Stimulated activated CD4-positive, alpha-beta T cell treated with anti-CD3 and anti-CD28 coated beads, Interleukin-1b, Interleukin-23, amount 100 ng/mL, for 1 hour (primary cell): ENCODE measurements at places on chromosomes 12 and 14.

DNA sequence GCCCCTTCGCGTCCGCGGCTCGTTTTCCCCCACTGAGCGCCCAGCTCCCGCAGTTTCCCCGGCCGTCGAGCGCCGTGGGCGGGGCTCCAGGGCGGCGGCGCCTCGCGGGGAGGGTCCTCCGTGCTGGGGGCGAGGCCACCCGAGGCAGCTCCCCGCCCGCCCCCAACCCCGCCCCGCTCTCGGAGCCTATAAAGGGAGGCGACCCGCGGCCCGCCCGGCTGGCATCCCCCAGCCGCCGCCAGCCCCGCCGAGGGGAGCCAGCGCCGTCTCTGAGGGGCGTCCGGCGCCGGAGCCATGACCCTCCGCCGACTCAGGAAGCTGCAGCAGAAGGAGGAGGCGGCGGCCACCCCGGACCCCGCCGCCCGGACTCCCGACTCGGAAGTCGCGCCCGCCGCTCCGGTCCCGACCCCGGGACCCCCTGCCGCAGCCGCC is at the start of gene TAMALIN:
Gene TAMALIN, plus strand, starts transcription at position 221 of the 432 bp plus-strand sequence. Its CDS starts 74 bp downstream, at position 295.
- DNase-seq: peak; percentile 75

- no peak for DNase-seq
These were observed 49.9 kb downstream of the PEBP1 start for GRCh38 chr12:118185602-118186397.

DNA sequence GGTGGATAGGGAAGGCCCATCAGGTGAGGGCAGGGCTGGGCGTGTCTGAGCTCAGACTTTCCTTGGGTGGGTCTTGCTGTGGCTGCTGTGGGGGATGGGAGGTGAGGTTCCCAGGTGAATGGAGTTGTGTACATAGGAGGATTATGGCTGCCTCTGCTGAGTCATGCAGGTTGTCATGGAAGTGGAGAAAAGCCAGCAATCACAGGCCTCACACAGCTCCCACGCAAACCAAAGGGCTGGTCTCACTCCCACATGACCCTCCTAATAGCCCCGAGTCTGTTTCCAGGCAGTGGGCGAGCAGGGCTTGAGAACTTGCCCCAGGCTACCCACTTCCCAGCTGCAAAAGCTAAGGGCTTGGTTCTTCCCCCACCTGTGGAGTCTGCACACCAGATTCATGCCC is 149.5 kb downstream of the IPO8 start:
- DNase-seq: no peak

GRCh38 chr12:24919346-24920001 is 29.4 kb downstream of the BCAT1 start:
- DNase-seq: no peak

GRCh38 chr12:107859367-107859766 is 84.9 kb downstream of the ASCL4 start:
- no peak for DNase-seq

DNA sequence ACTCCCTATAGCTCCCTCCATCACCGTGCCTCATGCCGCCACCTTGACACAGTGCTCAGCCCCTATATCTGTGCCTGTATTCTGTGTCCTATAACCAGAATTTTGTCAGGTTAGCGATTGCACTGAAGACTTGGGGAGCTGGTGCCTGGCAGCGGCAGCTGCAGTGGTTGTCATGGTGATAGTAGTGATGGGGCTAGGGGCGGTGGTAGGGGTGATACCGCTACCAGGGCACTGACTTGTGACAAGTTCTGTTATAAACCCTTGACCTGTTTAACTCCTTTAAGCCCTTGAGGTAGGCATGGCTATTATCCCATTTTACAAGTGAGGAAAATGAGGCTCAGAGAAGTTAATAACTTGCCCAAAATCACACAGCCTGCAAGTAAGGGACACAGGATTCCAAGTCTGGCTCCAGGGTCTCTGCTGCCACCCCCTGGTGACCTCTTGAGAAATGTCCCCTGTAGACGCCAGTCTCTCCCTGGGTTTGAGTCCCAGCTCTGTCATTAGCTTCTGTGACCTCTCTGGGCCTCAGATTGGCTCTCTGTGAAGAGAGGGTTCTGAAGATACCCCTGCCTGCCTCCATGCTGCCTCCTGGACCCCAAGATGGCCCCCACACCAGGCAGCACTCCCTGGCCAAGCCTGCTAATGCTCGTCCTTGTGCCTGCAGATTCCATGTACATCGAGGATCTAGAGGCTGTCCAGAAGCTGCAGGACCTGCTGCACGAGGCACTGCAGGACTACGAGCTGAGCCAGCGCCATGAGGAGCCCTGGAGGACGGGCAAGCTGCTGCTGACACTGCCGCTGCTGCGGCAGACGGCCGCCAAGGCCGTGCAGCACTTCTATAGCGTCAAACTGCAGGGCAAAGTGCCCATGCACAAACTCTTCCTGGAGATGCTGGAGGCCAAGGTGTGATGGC is 121.9 kb downstream of the ESRRB start:
- DNase-seq: no peak

GRCh38 chr12:105107171-105107493 is 399 bp upstream of the WASHC4 start:
- DNase-seq: no peak

- no peak for DNase-seq
These were observed 139.3 kb downstream of the CALM1 start for GRCh38 chr14:90536092-90536491.

- DNase-seq: no peak
These were observed 5.4 kb upstream of the ERO1A start for GRCh38 chr14:52700701-52701172.

DNA sequence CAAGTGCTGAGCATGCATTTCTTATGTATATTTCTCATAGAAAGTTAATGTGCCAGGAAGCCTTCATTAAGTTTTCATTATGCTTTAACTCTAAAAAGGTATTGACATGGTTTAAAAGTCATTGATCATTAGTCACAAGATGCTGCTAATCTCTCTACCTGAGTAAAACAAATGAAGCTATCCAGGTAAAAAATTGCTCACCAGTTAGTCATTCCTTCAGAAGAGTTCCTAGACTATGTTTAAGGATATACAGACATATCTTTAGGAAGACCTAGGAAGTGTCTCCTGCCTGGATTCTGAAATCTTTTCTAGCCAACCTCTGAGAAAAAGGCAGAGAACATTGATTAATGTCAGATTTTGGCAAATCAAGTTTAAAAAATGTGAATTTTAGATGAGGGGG is 274.2 kb downstream of the PDZRN4 start:
- no peak for DNase-seq

DNA sequence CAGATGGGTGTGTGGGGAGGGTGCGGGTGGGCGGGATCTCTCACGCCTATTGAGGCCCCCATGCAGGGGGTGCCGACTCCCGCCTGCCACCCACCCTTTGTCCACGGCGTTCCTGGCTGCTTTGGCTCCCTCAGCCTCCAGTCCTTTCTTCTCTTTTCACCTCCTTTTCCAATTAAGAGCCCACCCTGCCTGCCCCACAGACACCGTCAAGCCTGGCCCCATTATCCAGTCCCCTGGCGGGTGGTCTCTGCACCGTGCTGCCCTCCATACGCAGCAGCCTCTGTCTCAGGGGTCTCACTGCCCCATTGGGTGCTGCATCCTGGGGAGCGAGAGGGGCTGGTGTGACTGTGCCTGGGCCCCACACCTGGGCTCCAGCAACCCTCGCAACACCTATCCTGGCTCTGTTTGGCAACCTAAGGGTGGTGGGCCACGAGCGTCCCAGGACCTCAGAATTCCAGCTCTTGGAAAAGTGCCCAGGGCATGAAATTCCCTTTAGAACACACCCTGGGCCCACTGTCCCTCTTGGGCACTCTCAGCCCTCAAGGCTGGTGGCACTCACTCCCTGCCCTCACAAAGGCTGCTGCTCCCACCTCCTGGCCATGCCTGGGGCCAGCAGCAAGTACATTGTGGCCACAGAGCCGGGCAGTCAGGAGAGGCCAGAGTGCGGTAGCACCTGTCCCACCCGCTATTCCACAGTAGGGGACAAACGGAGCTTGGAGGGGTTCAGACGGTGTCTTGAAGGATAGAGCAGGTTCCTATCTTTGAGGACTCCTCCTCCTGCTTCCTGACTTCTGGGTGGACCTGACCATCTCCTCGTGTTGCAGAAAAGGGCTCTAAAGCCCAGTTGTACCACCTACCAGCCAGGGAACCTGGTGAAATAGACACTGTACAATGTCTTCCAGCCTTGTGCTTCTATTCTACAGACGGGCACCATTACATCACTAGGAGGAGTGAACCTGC is 114.1 kb downstream of the KIF26A start:
- no peak for DNase-seq

DNA sequence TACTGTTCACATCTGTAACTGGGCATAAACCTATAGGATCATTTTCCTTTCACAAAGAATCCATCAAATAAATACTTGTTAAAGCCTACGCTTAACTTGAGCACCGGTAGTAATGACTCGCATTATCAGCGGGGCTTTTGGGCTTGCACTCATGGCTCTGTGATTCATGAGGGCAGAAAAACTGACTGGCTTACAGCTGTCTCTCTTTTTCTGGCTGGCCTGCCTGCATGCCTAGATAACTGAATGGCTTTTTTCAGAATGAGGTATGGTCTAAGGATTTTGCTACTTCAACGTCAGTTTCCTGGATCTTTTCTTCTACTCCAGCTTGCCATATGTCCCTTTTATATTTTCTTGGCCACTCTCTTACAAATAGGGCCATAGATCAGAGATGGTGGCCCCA is 531.1 kb downstream of the NRXN3 start:
- no peak for DNase-seq

GRCh38 chr12:3049611-3050249 is 27.4 kb upstream of the TSPAN9 start:
- no peak for DNase-seq

- no peak for DNase-seq
These were observed 86.2 kb upstream of the TMTC1 start for GRCh38 chr12:29869946-29870345.

DNA sequence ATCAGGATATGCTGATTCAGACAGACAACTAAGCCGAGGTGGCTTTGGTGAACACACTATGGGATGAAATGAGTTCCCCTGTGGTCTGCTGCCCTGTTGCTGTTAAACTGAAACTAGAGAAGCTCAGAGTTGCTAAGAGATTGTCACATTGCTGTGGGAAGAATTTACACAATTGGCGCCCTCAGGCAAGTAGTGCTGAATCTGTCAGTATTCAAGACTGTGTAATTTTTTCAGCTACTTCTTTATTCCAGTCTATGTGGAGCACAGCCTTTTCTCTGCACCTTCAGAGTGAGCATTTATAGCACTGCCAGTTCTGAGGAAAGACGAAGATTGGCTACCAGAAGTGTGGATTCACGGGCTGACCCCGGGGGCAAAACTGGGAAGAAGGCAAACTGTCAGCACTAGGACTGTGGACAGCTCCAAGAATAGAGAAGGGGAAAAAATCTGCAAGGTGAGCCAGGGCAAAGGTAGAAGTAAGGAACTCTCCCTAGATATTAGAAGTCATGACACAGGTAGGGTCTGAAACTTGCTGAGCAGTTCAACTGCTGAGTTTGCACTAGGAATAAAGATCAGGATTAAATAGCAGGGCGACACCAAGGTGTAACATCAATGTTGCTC is 218.8 kb upstream of the TMPO start:
- no peak for DNase-seq

GRCh38 chr12:54444206-54444605 is 25.1 kb upstream of the ITGA5 start:
- no peak for DNase-seq

- DNase-seq: no peak
These were observed 78.8 kb downstream of the SEC23A start for GRCh38 chr14:39023939-39024871.

GRCh38 chr12:117718141-117718540 is 250.6 kb downstream of the KSR2 start:
- no peak for DNase-seq

DNA sequence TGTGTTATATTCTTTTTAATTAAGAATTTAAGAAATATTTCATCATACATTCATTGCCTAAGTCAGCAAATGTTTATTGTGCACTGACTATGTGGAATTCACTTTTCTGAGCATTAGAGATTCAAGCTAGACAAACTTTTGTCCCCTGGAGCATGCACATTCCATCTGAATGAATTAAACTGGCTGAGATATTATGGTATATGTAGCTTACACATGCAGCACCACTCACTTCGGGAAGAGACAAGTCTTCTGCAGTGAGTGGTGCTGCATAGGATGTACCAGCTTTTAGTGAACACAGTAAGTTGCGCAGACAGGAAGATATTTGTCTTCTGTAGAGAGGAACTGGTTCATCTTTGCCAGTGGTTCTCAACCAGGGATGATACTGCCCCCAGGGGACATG is 318.4 kb downstream of the SYT1 start:
- no peak for DNase-seq
